ENCODE measurements at places on chromosomes 5 and 9. TPM values are rescaled to one million over a fixed set of nuclear protein-coding genes. Genes with fewer than 3 reads are reported as not detected.

DNA sequence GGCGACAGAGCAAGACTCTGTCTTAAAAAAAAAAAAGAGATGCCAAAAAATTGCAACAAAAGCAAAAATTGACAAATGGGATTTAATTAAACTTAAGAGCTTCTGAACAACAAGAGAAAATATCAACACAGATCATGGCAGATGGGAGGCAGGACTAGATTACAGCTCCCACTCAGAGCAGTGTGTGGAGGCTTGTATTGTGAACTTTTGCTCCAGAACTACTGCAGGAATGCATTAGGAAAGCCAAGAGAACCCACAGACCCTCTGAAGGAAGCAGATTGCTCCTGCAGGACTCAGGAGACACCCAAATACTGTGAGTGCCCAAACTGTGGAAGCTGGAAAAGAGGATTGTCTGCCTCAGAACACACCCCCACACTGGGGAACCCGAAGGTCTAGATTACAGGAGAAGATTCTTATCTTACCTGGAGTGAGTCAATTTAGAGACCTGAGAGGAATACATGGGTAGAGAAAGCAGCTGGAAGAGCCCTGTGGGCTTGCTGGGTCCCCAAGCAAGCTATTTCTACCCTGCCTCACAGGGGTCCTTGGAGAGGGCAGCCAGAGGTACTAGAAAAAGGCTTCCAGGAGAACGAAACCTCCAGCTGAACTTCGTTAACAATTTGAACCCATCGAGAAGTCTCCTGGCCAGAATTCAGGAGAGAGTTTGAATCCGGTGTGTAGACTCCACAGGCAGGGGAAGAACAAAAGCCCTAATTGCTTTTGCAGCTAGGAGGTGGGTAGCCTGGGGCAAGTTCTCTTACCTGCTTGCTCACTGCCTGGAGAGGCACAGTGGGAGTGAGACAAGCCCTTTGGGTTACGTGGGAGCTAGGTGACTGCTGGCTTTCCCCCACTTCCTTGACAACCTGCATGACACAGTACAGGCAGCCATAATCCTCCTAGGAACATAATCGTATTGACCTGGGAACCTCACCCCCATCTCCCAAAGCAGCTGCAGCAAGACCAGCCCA, 593.4 kb upstream of the RGMB start:
- no peak for DNase-seq

- DNase-seq: no peak
These were observed 175.7 kb upstream of the SLC12A2 start for GRCh38 chr5:127907907-127908306.

- DNase-seq: peak; percentile 92
These were observed 9.3 kb downstream of the PRR7 start for GRCh38 chr5:177455661-177456590.

GRCh38 chr9:127981559-127982121, 851 bp upstream of the EEIG1 start:
- no peak for DNase-seq

DNA sequence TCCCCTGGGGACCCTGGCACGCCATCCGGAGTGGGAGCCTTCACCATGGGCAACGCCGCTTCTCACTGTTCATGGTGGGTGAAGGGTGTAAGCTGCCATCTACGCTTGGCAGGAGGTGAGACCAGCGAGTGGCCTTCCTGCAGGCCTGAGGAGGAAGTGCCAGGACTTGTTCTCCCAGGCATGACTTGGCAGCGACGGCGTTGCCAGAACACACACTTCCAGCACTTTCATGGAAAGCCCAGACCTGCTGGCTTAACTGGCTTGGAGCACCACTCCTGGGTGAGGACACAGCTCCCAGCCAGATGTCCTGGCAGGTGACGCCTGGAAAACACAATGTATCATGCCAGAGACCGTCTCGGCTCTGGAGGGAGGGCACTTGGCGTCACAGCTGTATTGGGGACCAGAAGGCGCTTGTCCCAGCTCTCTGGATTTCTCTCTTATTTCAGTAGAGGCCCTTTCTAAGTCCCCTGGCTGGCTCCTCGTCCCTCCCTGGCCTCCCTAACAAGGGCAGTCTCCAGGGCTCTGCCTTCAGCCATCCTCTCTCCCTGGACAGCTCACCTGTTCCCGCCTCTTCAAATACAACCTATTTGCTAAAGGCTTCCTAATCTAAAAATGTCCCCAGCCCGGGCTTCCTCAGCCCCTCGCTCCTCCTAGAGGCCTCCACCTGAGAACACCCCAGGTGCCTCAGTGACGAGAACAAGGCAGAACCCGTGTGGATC, 188.3 kb downstream of the OLFM1 start:
- DNase-seq: no peak

DNA sequence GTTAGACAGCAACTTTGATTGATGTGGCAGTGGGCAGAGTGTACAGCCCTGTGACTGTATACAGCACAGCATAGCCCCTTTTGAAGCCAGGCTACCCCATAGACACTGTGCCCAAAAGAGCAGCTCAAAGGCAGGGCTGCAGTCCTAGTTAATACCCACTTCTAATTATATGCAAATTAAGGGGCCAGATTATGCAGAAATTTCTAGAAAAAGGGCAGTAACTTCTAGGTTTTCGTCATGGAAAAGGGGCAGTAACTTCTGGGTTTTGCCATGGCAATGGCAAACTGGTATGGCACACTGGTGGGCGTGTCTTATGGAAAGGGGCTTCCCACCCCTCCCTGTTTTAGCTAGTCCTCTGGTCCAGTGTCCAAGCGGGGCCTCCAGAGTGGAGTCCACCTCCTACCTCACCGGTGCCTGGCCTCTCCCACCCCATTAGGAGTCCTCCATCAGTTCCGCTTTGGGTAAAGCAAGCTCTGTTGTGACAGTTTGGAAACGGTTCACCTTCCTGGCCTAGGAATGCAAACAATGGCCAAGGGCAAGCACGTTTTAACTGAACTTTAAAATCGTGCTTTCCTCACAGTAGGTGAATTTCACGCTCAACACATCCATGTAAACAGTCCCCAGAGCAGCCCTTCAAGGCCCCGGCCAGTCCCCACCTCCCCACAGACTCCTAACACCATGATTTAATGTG, 5.6 kb downstream of the ADAMTS13 start:
- DNase-seq: no peak

- DNase-seq: no peak
These were observed 110.0 kb upstream of the PTGER4 start for GRCh38 chr5:40569546-40570270.

- no peak for DNase-seq
These were observed 251.0 kb upstream of the IRX1 start for GRCh38 chr5:3344671-3345070.

DNA sequence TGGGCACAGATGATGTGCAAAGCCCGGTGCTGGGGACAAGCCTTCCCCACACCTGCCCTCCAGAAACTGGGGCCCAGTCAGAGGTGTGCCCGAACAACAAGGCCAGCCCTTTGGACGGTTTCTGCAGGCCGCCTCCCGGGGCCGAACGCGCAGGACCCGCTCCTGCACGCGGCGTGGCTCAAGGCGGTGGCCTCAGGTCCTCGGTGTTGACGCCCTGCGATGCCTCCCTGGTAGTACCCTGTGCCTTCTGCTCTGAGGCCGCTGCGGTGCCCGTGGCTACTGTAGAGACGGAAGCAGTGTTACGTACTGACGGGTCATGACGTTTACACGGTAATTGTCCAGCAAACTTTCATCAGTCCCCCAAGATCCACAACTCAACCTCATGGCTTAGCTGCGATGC, 33.5 kb upstream of the FANCC start:
- no peak for DNase-seq

NIPAL4 gene
- polyA plus RNA-seq: 0.75 TPM

ORM2 gene
- polyA plus RNA-seq: not detected

CAVIN4 gene
- 3.9 TPM for polyA plus RNA-seq

All from renal pelvis (tissue), 12 donors.